Mesothelial cell of epicardium (in vitro differentiated cells): ENCODE measurements at places on chromosomes 11 and 22. TPM values are rescaled to one million over a fixed set of nuclear protein-coding genes. Genes with fewer than 3 reads are reported as not detected.

- peak overlapping the region; percentile 68 for H3K4me3 ChIP-seq
- H3K27ac ChIP-seq, result no peak overlapping the region
- peaks cover 34% of the 10 kb centered on the region for H3K27me3 ChIP-seq
- no peak for DNase-seq
- no peaks in the 10 kb centered on the region for H3K36me3 ChIP-seq
Observed at GRCh38 chr11:118610225-118610772, 2.9 kb downstream of the PHLDB1 start.

DNA sequence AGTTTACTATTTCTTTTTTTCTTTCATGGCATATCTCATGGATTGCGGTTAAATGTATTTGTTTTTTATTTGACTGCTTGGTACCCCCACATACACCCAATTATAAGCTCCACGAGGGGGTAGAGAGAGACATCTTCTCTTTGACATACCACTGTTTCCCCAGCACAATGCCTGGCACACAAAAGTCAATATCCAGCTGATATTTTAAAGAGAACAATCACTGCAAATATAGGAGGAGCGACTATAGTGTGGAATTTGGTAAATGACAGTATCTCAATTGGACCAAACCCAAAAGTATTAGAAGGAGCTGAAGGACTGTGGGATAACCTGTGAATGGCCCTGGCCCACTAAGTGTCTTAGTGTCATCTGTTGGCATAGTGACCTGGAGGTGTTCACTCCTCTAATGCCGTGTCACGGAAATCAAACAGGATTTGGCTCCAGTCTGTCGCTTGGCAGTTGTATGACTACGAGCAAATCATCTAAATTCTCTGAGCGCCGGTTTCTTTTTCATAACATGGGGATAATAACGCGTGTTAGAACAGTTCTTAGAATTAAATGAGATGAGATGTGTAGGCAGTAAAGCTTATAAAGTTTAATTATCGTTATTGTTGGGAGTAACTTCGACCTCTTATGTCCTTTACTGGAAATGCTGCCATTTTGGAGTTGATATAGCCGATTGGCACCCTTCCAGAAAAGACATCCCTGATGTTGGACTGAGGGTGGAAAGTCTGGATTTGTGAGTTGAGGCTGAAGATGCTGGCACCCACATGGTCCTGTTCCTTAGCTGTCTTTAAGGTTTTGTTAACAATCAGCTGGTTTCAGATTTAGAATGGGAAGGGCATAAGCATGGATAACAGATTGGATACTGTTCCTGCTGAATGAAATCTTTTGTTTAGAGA is 144.5 kb downstream of the DBX1 start:
- H3K4me1 ChIP-seq, result peaks cover 42% of the 10 kb centered on the region
- H3K36me3 ChIP-seq, result no peaks in the 10 kb centered on the region
- no peak overlapping the region for H3K4me3 ChIP-seq
- peak overlapping the region; percentile 81 for H3K27ac ChIP-seq
- DNase-seq, result no peak

DNA sequence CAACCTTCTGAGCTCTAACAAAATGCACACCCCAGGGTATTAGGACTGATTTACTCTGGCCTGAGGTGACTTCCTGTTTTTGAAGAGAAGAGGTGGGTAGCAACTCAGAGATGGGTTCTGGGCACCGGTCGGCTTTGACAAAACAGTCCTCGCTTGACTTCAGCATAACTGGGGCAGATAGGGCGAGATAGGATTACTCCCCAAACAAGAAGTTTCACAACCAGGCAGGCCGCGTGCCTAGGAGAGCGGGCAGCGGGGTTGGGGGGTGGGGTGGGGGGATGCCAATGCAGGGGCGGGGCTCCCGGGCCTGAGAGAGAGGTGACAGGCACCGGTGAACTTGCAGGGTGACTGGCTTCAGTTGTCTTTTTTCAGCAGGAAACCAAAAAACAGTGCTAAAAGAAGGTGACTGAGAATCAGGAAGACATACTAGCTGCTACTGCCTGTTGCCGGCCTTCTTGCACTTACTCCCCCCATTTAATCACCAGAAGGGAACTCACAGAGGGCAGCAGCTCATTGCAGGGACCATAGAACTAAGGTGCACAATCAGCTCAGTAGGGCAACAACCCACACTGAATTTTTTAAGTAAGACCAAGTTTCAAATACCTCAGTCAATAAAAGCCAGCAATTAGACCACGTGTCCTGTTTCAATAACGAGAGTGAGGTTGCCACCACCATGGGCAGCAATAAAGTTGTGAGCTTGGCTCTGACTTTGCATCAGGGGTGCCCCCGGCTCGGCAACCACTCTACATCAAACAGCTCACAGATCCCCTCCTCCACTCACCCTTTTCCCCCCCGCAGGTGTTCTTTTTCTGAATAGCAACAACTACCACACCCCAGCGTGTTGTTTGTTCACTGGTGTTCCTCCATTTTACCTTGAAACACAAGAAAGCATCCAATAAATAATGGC is 37.2 kb upstream of the ETS1 start:
- peaks cover 4% of the 10 kb centered on the region for H3K27me3 ChIP-seq
- no peaks in the 10 kb centered on the region for H3K36me3 ChIP-seq
- no peak overlapping the region for H3K4me3 ChIP-seq
- H3K4me1 ChIP-seq, result peaks cover 17% of the 10 kb centered on the region

DNA sequence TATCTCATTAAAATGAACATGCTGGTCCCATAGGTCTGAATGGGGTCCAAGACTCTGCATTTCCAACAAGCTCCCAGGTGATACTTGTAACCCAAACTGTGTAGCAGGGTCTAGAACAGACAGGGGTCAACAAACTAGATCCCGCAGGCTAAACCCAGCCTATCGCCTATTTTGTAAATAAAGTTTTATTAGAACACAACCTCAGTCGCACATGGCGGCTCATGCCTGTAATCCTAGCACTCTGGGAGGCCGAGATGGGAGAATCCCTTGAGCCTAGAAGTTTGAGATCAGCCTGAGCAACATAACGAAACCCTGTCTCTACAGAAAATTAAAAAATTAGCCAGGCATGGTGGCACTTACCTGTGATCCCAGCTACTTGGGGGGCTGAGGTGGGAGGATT is 42.3 kb upstream of the HMGXB4 start:
- no peak for DNase-seq
- H3K27me3 ChIP-seq, result peaks cover 13% of the 10 kb centered on the region
- H3K27ac ChIP-seq, result no peak overlapping the region
- H3K4me1 ChIP-seq, result peaks cover 8% of the 10 kb centered on the region

DNA sequence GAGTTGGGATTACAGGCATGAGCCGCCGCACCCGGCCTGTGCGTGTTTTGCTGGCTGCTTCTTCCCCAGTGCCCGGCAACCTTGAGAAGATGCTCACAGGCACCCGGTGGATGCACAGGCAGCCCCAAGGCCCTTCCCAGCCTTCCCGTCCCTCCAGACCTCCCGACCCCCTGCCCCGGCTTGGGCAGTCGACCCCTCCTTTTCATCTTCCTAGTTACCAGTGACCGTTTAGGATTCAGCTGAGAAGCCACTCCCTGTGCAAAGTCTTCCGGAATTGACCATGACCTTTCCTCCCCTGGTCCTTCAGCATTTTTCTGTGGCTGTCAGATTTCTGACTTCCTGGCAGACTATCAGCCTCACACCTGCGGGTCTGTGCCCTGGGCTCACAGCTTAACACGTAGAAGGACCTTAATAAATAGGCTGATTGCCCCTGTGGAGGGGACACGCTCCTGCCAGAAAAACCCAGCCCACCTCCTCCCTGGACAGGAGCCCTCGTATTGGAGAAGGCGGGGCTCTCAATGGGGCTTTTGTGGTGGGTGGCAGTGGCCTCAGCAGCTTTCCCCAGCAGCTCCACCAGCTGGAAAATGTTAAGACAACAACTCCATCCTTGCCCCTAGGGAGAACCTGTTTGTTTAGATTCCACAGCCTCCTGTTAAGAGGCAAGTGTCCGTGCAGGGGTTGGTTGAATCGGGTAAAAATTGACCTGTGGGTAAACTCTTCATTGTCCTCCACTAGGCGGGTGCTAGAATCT is 10.4 kb upstream of the ANO1 start:
- peaks cover 10% of the 10 kb centered on the region for H3K27me3 ChIP-seq
- no peak for DNase-seq
- H3K4me3 ChIP-seq, result peak overlapping the region; percentile 9

- no peaks in the 10 kb centered on the region for H3K36me3 ChIP-seq
- no peaks in the 10 kb centered on the region for H3K27me3 ChIP-seq
- DNase-seq, result no peak
- H3K27ac ChIP-seq, result peak overlapping the region; percentile 5
- peaks cover 68% of the 10 kb centered on the region for H3K4me1 ChIP-seq
Observed at GRCh38 chr22:28938286-28938833, 55.0 kb downstream of the ZNRF3 start.

DNA sequence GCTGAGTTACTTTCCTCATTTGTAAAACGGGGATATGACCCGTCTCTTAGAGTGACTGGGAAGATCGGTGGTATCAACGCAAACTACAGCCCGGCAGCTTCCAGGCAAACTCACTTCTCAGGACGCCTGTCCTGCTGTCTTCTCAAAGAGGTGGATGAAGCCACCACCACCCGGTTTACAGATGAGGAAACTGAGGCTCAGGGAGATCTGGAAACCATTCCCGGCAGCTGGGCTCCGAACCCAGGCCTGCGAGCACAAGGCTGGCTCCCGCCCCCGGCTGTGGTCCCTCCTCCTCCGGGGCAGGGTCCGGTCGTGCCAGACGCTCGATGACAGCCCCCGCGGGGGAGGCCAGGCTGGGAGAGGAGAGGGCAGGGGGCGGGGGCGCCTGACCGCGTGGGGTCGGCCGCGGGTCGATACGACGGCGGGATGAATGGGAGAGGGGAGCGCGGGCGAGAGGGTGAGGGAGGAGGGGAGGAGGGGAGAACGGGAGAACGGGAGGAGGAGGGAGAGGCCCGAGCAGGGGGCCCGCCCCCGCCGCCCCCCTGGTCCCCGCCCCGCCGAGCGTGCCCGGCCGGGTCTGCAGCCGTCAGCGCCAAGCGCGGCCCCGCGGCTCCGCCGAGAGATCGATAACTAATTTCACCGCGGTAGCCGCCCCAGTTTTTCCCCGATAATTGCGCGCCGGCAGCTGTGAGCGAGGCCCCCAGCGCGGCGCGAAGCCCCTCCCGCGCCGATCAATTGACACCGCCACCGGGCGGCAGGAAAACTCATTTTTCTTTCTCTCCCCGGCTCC is 14.0 kb downstream of the IGLL1 start:
- peaks cover 31% of the 10 kb centered on the region for H3K4me1 ChIP-seq
- DNase-seq, result no peak
- peak overlapping the region; percentile 82 for H3K4me3 ChIP-seq
- H3K27me3 ChIP-seq, result no peaks in the 10 kb centered on the region

GRCh38 chr11:17743808-17744119 is 9.2 kb downstream of the KCNC1 start:
- H3K27me3 ChIP-seq, result peaks cover 33% of the 10 kb centered on the region
- H3K27ac ChIP-seq, result no peak overlapping the region
- no peaks in the 10 kb centered on the region for H3K36me3 ChIP-seq
- no peak for DNase-seq

- H3K27me3 ChIP-seq, result peaks cover 3% of the 10 kb centered on the region
- peak overlapping the region; percentile 11 for H3K27ac ChIP-seq
- H3K36me3 ChIP-seq, result no peaks in the 10 kb centered on the region
- H3K4me3 ChIP-seq, result no peak overlapping the region
- DNase-seq, result peak; percentile 70
Observed at GRCh38 chr11:59680287-59681154, 11.7 kb upstream of the PATL1 start.

DNA sequence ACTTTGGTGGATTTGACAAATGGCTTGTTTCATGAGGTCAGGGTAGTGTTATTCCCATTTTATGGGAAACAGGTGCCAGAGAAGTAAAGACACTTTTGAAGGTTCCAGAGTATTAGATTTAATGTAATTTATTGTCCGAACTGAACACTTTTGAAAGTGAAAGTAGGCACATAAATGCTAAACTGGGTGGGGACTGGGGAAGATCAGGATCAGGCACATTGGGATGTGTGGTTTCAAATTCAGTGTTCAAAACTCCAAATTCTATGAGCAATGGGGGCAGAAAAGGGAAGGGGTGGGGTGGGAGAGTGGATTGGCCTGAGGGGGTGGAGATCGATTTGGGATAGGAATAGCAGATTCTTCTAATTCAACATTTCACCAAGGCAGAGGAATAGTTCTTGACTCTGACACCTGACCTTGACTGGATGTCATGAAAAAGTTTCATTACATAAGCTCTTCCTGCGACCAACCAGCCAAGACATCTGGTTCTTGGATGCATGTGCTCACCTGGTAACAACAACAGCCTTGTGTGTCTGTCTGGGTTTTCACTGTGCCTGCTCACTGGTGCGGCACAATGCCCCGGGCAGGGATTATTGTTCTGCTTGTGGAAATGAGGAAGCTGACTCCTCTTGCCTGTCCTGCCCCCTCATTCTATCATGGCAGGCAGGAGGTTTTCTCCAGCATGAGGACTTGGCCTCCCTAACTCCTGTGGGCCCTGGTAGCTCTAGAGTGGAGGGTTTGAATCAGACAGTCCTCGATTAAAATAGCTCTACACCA is 10.8 kb downstream of the PPFIBP2 start:
- no peak for DNase-seq
- H3K27ac ChIP-seq, result no peak overlapping the region
- H3K27me3 ChIP-seq, result no peaks in the 10 kb centered on the region
- H3K4me1 ChIP-seq, result peaks cover 17% of the 10 kb centered on the region
- H3K36me3 ChIP-seq, result peaks cover 4% of the 10 kb centered on the region

DNA sequence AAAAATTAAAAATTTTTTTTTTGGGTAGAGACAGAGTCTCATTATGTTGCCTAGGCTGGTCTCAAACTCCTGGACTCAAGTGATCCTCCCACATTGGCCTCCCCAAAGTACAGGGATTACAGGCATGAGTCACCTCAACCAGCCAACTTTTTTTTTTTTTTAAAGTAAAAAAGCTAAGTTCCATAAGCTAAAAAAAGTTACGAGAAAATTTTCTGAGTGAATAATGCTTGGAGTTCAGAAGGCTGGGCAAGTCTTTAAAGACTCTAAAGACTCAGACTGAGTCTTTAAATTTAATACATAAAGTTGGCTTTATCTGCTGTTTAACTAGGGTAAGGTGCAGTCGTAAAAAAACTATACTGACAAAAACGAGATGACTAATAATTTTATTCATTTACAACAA is 5.6 kb downstream of the DDX6 start:
- no peak overlapping the region for H3K4me3 ChIP-seq
- no peak overlapping the region for H3K27ac ChIP-seq
- peaks cover 27% of the 10 kb centered on the region for H3K4me1 ChIP-seq
- H3K36me3 ChIP-seq, result peaks cover 13% of the 10 kb centered on the region
- no peaks in the 10 kb centered on the region for H3K27me3 ChIP-seq

DNA sequence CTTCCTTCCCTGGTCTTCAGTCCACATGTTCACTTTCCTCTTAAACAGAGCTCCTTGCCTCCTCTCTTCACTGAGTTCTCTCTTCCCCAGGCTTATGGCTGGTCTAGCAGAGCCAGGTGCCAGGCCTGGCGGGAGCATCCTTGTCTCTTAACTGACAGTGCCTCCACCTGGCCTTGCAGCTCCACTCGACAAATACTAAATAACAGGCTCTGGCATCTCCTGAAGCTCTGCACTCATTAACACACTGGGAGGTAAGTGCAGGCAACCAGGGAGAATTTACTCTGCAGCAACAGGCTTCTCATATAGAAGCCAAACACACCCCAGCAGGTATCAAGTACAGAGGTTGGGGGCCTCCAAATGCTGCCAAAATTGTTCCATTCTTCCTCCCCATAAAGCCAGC is 438.1 kb downstream of the SOX6 start:
- no peaks in the 10 kb centered on the region for H3K36me3 ChIP-seq
- no peak overlapping the region for H3K4me3 ChIP-seq
- peaks cover 12% of the 10 kb centered on the region for H3K4me1 ChIP-seq
- DNase-seq, result no peak
- peaks cover 2% of the 10 kb centered on the region for H3K27me3 ChIP-seq

The RNF215 gene
- total RNA-seq, result 39.2 to 41.9 TPM (median 39.4 TPM) in 3 replicates

The FJX1 gene
- 70.7 to 73.1 TPM (median 72.8 TPM) in 3 replicates for total RNA-seq

The MYBPC3 gene
- total RNA-seq, result not detected in 3 replicates

The IMMP1L gene
- 27.3 to 37.4 TPM (median 28.1 TPM) in 3 replicates for total RNA-seq
